Nucleus accumbens (tissue), 56 donors: ENCODE measurements at places on chromosomes 3 and 15.

DNA sequence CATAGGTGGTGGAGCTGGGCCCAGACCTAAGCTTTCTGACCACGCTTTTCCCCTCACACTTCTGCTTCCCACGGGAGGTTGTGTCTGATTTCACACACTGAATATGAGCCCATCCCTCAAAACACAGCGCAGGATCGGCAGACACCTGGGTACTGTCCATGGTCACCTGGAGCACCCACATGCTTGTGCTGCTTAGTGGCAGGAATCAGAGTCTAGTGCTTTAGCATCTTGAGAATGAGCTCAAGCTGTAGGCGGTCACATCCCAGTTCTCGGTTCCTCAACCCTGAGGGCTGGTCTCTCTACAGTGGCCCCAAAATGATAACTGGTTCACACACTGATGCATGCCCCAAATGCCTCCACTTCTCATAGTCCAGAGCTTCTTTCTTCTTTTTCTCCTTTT lies 111.0 kb downstream of the SEMA5B start:
- DNase-seq: no peak

- DNase-seq: no peak
Measured at GRCh38 chr3:100613721-100614390, 4.5 kb downstream of the ADGRG7 start.

GRCh38 chr15:90078965-90079364 lies 23.3 kb downstream of the IDH2 start:
- no peak for DNase-seq

GRCh38 chr15:41983621-41984571 lies 11.5 kb upstream of the EHD4 start:
- DNase-seq: no peak

DNA sequence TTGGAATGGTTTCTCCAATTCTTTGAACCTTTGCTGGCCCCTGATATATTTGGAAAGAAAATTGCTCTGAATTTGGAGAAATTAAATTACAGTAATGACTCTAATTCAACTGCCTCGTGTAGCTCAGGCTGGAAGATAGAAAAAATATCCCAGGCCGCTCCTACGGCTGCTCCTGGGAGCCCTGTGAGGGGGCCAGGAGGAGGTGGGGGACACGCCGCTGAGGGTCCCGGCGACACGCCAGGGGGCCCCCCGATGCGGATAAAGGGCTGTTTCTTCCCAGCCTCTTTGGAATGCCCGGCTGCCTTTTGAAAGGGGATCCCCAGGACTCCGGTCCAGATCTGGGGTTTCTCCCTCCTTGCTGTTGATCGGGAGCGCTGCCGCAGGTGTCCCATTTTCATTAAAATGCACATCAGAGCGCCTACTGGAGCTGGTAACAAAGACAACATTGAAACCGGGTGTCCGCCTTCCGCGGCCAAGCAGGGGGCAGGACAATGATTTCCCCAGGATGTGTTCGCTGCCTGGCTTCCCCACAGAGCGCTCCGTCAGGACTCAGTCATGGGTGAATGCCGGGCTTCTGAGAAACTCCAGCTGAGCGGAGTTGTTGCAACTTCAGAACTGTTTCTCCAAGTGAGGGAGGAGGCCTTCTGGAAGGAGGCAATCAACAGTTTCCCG lies 200.1 kb upstream of the KBTBD8 start:
- DNase-seq: peak; percentile 71

DNA sequence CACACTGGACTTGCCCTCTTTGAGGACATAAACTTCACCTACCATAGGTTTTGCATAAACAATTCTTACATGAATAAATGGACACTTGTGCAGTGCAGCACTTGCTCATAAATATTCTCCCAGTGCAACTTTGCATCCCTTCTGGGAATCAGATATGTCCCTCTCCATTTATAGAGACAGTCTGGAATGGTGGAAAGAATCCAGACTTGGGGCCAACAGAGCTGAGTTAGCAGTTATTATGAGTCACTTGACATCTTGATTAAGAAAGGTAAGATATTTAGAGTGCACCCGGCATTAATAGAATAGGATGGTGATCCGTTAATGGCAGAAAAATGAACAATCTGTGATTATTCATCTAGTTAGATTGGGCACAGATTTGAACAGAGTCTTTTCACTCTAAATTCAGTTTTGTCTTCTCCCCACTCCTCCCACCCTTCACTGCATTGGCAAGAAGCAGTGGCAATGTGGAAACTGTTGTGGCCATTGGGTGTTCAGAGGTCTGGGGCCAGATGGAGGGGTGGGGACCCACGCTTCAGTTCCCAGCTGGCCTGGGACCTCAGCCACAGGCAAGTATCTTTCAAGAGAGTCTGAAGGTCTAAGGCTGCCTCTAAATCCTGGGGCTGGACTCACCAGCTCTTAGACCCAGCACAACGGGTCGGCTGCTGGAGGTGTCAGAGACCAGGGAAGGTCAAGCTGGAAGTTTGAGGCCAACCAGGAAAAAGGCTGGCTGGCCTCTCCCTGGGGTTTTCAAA lies 58.9 kb upstream of the KY start:
- peak; percentile 4 for DNase-seq

DNA sequence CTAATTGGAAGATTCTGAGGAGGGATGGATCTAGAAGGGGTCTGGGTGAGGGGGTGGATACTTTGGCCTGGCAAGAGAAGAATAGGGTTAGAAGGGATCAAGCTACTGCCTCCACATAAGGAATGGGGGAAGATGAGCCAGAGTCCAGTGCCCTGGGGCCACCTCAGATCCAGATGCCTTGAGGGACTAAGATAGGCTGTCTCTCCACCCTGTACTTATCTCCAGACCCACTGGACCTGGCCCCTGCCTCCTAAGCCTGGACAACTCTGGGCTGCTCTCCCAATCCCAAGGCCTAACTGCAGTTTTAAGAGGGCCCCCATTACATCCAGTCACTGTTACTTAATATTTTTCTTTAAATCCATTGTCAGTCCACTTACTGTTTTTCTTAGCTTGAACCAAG lies 2.0 kb downstream of the DVL3 start:
- DNase-seq: no peak

DNA sequence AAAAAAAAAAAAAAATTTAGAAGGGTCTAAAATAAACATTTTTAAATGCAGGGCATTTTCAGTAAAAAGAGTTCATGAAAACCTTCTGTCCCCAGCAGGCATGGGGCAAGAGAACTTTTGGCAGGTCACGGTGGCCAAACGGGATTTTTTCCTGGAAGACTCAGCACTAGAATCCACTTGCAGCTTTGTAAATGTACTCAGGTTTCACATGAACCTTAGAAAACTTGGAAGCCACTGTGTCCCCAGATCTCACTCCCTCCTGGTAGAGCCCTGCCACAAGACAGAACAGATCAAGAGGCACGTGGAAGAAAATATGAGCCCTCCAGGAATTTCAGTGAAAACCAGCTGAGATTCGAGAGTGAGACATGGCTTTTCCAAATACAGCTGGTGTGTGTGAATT lies 2.1 kb upstream of the GNB5 start:
- no peak for DNase-seq

DNA sequence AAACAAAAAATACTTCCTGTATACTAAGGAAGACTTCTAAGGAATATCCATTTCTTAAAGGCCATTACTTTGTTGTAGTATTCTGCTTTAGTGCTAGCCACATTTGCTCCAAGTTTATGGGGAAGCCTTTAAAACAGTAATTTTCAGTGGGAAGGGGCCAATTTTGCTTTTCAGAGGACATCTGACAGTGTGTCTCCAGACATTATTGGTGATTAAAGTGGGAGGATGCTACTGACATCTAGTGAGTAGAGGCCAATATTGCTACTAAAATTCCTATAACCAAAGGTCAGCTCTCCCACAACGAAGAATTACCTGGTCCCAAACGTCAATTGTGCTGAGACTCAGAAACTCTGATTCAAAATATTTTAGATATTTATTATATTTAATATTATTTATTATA lies 24.8 kb downstream of the SLC28A2 start:
- DNase-seq: no peak

DNA sequence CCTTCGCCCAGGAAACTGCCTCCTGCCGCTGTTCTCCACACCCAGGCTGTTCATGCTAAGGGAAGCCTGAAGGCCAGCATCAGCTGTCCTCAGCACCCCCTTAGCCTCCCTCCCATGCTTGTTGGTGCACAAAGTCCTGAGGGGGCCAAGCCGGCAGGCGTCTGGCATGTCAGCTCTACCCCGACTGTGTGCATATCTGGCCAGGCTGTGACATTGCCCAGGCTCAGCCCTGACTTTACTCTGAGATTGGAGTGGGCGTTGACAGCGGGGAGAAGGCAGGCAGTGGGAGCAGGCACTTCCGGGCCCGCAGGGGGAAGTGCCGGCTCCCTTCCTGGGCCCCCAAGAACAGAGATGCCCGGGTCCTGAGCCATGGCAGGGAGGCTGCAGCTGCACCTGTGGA lies 492.2 kb downstream of the AGBL1 start:
- no peak for DNase-seq

GRCh38 chr3:122931636-122932035 lies 95.9 kb downstream of the SEMA5B start:
- DNase-seq: no peak

- DNase-seq: no peak
Measured at GRCh38 chr3:55180936-55181535, 253.2 kb upstream of the LRTM1 start.

DNA sequence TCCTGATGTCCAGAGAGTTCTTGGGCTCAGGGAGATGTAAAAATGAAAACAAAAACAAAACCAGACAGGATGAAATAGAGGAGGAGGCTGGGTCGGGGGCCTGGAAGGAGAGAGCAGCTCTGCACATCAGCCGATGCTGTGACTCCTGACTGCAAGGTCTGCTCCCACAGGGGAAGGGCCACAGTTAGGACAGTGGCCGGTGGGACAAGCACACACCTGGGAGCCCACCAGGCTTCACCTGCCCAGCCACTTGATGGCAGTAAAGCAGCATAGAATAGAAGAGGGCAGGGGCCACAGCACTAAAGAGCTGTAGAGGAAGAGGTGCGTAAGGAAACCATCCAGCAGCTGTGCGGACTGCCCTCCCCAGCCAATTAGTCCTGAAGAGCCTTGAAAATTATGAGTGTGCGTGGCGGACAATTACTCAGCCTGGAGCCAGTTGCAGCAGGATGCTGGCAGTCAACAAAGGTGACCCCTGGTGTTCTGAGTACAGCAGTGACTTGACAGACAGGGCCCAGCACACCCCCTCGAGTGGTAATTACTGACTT lies 29.8 kb downstream of the ALS2CL start:
- DNase-seq: no peak

- DNase-seq: no peak
Measured at GRCh38 chr3:114218578-114219185, 18.7 kb downstream of the ZNF80 start.

DNA sequence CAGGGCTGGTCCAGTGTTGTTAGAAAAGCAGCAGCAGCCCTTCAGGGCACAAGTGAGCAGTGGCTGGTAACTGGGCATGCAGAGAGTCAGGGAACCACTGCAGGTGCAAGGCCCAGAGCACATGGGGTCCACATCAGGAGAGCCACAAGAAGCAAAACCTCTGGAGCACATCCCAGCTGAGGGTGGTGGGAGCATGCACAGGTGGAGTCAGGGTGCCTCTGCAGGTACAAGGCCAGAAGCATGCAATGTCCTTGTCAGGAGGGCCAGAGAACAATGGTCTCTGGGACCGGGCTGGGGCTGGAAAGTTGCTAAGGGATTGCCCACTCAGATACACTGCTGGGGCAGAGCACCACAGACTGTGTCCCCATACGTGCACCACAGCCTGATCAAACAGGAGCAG lies 226.1 kb upstream of the UBE2E2 start:
- no peak for DNase-seq

DNA sequence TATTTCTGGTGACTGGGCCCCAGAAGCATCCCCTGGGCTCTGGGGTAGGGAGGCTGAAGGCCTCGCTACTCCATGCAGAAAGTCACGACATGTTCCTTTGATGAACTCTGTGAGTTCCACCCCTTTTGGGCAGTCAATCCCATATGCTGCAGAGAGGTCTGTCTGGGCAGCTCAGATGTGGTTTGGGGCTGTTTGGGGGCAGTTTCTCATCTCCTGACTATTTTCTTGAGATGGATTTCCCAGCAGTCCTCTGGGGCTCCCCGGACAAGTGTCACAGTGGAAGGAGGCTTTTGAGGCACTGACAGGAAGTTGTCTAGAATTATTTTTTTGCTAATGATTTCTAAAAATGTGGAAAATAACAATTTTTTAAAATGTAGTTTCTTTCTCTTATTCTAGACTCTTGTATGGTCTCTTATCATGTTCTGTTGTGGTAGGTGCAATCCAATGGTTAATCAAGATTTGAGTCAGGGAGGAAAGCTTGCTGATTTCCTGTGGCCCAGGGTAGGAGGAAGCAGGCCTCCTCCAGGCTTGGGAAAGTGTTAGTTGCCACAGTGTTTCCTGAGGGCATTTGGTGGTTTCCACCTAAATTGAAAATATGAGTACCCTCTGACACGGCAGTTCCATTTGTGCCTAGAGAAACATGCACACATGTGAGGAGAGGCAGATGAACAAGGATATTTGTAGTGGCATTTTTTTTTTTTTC lies 19.9 kb upstream of the TATDN2 start:
- DNase-seq: no peak

GRCh38 chr3:134320749-134321148 lies 53.5 kb downstream of the AMOTL2 start:
- no peak for DNase-seq

DNA sequence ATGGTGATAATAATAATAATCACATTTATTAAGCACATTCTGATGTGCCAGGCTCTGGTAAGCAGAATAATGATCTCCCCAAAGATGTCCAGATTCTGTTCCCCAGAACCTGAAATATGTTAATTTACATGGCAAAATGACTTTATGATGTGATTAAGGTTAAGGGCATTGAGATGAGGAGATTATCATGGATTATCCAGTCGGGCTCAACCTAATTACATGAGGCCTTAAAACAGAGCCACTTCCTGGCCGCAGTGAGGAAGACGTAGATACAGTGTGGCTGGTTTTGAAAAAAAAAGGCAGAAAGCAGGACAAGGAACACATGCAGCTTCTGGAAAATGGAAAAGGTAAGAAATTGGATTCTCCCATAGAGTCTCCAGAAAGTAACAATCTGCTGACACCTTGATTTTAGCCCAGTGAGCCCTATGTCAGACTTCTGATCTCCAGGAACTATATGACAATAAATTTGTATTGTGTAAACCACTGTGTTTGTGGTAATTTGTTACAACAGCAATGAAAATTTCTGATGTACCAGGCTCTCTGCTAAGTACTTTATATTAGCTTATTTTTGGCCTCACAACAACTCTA lies 126.7 kb downstream of the ALCAM start:
- no peak for DNase-seq

- DNase-seq: no peak
Measured at GRCh38 chr3:189982321-189982945, 138.3 kb downstream of the P3H2 start.

DNA sequence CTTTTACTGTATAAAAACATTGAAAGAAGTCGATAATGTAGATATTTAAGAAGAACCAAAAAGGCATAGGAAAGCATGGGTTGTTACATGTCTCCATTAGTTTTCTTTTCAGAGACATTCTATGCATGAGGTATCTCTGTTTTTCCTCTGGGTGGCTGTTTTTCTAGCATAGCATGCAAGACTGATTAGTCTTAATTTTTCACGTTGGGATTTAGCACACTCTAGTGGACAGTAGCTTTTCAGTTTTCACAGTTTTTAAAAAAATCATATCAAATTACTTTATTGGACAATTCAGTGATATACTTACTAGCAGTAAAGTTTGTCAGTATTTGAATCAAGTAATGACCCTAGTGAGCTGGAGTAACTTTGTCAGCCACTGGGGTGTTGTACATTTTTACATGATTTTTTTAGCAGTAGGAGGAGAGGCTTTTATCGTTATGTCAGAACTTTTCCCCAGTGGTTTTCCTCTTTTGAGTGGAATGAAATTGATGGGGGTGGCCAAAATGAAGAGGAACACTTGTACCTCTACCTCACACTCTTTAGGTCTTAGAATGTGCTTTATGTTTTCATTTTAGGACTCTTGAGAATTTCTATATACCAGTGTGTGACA lies 57.2 kb downstream of the SEC22A start:
- no peak for DNase-seq
